ENCODE measurements at places on chromosomes 11 and 22.

- peak; percentile 86 for DNase-seq
These were observed 84.4 kb upstream of the SEPTIN5 start for GRCh38 chr22:19629720-19630419.

GRCh38 chr11:73296501-73297230 is 11.4 kb upstream of the ARHGEF17 start:
- DNase-seq, result no peak

DNA sequence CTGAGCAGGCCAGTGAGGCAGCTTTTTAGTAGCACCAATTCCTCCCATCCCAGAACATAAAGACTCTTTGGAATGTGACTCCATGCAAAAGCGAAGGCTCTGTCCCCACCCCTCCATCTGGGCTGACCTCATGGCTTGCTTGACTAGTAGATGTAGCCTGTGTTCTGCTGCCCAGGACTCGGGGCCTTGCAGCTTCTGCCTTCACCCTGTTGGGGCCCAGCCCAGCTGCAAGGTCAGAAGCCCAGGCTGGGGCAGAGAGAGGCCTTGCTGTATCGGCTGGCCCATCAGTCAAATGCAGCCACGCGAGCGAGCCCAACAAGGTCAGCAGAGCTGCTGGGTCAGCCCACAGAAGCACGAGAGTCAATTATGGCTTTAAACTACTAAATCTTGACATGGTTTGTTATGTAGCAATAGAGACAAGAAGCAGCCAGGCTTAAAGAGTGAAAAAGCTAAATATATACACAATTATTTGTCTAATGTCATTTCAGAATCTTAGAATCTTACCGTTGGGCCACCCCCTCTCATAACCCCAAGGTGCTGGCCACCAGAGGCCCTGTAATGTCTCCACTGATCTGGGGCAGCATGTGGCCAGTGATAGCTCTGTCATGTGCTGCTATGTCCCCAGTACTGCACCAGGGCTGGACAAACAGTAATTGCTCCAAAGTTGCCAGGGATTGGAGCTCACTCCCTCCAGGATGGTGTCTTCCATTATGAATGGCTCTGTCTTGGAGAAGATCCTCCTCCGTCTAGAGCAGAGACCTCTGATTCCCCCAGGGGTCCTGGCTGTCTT is 10.4 kb upstream of the WNT11 start:
- DNase-seq, result no peak

- peak; percentile 34 for DNase-seq
These were observed 615.4 kb upstream of the B3GAT1 start for GRCh38 chr11:135027461-135027860.

DNA sequence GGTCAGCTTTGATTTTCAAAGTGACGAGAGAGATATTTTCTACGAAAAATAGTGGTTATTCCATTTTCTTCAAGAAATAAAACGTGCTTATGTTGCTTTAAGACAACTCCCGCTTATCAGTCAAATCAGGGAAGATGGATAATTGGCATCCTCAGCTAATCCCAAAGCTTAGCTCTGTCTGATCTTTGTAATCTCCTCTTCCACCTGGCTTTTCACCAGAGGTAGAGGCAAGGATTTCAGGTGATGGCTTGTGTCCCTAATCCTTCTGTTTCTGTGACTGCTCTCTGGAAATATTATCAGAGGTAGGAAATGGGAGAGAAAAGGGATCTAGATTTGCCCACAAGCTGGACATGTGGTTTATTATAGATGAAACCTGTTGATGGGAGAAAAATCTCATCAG is 78.9 kb downstream of the DBX1 start:
- no peak for DNase-seq

DNA sequence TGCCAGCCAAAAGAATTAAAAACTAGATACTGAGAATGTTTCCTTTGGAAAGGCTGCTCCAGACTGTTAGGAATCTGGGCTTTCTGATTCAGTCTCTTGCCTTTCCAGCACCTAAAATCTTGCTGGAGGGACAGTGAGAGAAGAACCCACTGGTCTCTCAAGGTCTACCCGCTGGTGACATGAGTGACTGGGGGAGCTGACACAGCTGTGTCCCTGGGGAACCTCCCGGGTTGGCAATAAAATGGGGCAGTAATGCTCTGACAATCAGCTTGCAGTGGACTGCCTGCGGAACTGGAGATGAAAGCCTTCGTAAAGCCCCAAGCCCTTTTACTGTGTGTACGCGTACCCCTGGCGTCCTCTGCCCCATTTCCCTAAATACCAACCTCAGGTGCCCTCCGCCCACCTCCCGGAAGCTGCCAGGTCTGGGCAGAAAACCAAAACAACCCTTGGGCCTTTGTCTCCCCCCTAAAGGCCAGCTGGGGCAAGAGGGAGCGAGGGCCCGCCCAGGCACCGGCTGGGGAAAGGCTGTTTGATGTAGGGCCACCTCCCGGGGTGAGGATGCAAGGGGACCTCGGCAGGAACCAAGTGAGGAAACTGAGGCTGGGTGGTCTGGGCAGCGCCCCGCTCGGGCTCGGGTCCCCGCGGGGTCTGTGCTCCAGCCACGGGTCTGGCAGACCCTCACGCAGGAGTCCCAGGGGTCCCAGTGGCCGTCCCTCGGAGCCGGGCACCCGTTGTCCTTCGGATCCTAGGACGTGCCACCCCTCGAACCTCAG is 741 bp downstream of the CARS1 start:
- DNase-seq, result peak; percentile 30

- DNase-seq, result no peak
These were observed 563.9 kb upstream of the B3GAT1 start for GRCh38 chr11:134975866-134976376.

GRCh38 chr11:134562196-134562595 is 150.2 kb upstream of the B3GAT1 start:
- DNase-seq, result no peak

DNA sequence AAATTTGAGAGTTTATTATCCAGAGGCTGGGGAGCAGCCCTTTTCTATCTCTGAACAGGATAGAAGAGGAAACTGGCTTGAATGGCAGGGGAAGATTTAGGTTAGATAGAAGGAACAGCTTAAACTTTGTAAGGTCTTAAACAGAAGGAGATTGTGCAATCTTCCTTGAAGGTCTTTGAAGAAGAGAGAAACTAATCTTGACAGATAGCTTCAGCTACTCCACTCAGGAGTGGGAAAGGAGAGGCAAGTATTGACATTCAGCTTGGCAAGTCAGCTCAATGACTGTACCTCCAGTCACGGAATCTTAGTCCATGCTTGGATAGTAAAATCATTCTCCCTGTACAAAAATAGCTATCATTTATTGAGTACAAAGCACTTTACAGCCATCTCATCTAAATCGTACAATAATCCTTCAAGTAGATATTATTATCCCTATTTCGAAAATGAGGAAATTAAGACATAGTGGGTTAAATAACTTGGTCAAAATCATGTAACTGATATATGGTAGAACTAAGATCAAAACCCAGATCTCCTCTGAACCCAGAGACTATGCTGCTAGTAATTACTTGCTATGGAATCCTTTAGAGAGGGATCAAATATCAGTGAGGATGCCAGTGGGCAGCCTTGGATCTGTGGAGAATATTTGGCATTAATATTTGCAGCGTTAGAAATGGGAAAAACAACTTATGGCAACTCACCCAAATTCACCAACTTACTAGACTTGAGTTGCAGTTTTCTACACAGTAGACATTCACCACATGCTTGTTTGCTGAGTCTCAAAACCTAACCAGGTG is 14.6 kb downstream of the C11orf97 start:
- no peak for DNase-seq

DNA sequence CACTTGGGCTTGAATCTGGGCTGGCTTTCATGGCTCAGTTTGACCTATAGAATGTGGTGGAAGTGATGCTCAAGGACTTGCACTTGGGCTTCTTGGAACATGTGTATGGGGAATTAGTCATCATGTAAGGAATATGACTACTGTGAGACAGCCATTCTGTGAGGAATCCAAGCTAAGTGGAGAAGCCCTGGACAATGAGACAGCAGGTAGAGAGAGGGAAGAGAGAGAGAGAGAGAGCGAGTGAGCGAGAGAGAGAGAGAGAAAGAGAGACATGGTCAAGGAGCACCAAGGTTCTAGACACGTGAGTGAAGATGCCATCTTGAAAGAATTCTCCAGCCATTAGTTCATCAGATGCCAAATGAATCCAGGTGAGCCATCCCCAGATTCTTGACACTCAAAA is 261.6 kb upstream of the SORL1-AS1 start:
- no peak for DNase-seq

DNA sequence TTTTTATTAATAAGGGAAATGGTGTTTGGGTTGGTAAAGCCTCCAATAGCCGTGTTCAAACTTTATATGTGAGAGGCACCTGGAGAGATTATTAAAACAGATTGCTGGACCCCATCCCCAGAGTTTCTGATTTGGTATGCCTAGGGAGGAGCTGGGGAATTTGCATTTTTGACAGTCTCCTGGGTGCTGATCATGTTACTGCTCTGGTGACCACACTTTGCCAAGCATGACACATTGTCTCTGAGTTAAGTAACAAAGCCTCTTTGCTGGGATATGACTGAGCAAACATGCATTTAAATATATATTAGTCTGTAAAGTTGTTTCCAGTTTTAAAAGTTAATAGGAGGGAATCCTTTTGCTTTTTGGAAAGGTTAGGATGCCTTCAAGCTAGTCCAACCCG is 140.4 kb downstream of the NAV2 start:
- DNase-seq, result no peak

Measured in GM12865 (cell line).